ENCODE measurements at places on chromosomes 5 and 9. TPM values are rescaled to one million over a fixed set of nuclear protein-coding genes. Genes with fewer than 3 reads are reported as not detected.

DNA sequence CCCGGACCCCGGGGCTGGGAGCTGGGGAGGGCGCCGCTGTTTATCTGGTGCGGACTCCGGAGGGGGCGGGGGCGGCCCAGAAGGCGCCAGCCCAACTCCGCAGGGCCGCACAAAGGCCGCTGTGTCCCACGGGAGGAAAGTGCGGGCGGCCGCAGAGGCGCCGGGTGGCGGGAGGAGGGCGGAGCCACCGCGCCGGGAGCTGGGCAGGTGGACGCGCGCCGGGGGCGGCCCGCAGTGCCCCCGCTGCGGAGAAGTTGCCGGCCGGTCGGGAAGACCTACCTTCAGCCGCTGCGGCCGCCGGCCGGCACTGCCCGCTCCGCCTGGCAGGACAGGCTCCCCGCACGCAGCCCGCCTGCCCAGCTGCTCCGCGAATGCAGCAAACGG lies 43.6 kb downstream of the NACC2 start:
- no peak for DNase-seq

FANCC gene
- polyA plus RNA-seq: 6.2 TPM

GRCh38 chr9:84136119-84136868 lies 155.7 kb downstream of the RMI1 start:
- no peak for DNase-seq

DNA sequence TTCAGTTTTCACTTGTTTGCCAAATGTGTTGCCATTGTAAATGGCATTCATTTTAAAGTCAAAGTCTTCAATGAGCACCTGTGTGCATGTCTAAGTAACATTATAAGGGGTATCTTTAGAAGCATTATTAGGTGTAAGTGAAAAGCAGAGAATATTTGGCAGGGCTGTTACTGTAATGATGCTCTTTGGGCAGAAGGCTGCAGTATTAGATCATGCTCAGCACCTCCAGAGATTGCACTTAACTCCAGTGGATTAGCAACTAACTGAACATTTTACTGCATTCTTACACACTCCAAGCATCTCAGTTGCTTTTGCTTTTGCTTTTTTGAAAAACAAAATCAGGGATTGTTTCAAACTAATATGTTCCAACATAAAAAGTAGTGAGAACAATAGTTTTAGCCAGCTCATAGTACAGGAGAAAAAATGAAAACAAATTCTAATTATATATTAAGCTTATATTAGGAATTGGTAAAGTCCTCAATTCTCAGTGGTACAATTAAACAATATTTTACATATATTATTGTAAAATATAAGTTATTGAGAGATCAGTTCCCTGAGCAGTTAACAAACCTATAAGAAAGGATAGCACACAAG lies 1740.9 kb upstream of the CDH9 start:
- no peak for DNase-seq

- no peak for DNase-seq
Observed at GRCh38 chr9:117153021-117153420, 261.8 kb downstream of the ASTN2 start.

ARL14EPL gene
- not detected for polyA plus RNA-seq

PCDHB15 gene
- not detected for polyA plus RNA-seq

DNA sequence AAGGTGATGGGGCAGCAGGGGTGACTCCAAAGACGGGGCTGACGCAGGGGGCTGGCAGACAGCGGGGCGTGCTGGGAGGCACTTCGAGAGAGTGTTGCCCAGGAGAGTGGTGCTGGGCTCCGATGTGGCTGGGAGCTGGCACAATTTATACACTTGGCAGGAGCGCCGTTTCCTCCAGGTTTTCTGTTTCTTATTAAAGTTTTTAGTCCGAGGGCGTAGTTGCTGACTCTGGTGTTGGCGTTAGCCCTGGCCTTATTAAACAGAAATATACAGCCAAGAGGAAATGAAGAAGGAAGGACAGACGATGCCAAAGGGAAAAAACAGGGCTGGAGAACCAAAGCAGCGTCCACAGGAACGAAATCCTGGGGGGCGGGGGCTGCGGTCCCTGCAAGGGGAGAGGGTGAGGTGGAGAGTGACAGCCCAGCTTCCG lies 139.6 kb upstream of the PHYKPL start:
- DNase-seq: no peak

PGGT1B gene
- 8.0 TPM for polyA plus RNA-seq

- DNase-seq: no peak
Observed at GRCh38 chr9:1604942-1605560, 410.1 kb upstream of the SMARCA2 start.

Measured in sigmoid colon (tissue), 7 donors.